ENCODE measurements at places on chromosomes 16 and 17.

DNA sequence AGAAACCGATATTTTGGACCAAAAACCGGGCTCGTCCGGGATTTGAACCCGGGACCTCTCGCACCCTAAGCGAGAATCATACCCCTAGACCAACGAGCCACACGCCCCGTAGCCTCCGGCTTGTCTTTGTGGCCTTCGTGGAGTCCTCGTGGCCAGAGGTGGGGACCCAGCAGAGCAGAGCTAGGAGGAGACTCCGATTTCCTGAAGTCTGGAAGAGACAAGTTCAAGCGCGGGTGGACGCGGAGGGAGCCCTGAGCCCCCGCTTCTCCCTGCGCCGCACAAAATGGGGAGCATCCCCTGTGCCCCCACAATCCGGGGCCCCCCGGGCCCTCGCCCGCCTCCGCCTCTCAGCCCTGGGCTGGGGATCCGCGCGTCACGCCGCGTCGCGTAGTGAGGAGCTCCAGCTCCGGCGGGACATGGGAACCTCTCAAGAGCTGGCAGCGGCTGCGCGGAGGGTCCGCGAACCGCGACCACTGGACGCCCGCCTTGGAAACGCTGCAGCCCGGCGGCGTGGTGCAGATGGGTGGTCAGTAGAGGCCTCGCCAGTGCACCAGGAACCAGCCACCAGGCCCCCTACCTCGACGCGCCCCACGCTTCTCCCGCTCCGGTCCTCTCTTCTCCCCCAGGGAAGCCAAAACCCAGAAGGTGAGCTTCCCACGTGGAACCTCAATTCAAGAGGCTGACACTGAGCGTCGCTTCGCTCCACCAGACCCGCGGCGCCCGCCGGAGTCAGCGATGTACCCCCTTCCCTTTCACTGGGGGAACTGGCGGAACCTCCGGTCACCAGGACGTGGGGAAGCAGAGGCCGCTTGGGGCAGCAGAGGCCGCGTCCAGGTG, 5.2 kb upstream of the OR1F1 start:
- DNase-seq, result peak; percentile 78
- H3K27me3 ChIP-seq, result peaks cover 24% of the 10 kb centered on the region
- H3K4me1 ChIP-seq, result peaks cover 8% of the 10 kb centered on the region
- H3K27ac ChIP-seq, result peak overlapping the region; percentile 89

GRCh38 chr17:3385869-3386816, at the start of gene OR3A2:
Gene OR3A2 (minus strand): TSS chr17:3386308.
- DNase-seq, result no peak
- no peak within 1 kb of the TSS for H3K4me3 ChIP-seq
- H3K27ac ChIP-seq, result no peak within 1 kb of the TSS
- no peaks in the 10 kb centered on the region for H3K36me3 ChIP-seq

DNA sequence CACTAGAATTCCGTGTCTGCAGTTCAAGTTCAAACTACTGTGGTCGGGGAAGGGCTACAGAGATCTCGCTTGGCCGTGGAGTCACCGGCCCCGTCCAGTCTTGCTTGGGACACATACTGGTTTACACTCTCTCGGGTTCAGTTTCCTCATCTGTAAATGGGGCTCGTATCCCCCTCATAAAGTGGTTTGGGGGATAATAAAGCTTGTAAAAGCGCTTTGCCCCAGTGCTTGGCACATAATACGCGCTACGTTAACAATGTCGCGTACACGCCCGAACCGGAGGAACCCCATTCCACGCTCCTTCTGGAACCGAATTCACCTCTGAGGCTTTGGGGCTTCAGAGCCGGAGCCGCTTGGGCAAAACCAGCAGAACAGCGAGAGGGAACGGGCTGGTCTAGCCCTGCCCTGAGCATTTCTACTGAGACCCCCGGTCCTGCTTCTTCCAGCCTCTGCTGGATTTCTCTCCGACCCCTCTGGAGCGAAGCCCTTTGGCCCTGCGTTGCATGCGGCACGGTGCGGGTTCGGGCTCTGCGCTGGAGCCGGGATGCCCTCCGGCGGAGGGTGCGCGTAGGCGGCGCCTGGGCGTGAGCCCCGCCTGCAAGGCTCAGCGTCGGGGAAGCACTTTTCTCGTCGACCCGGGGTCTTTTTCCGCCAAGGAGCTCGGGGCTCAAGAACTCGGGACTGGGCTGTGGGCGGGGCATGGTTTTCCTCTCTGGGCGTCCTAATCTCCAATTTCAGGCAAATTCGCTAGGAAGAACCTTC, 26.1 kb upstream of the HOXB13 start:
- no peaks in the 10 kb centered on the region for H3K36me3 ChIP-seq

DNA sequence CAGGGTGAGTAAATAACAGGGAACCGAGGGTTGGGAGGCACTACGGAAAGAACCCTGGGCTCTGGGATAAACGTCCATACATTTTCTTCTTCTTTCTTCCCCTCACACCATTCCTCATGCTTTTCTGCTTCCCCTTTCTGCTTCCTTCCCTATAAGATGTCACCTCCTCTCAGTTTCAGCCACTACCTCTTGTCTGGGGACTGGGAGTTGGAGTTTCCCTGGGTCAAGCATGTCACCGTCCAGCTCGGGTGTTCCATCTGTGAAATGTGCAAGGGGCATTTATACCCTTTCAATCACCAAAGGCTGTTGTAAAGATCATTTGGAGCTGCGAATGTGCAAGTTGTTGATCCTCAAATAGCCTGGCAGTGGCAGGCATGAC, 17.5 kb upstream of the CCL22 start:
- no peak overlapping the region for H3K27ac ChIP-seq
- H3K27me3 ChIP-seq, result no peaks in the 10 kb centered on the region
- no peaks in the 10 kb centered on the region for H3K36me3 ChIP-seq

DNA sequence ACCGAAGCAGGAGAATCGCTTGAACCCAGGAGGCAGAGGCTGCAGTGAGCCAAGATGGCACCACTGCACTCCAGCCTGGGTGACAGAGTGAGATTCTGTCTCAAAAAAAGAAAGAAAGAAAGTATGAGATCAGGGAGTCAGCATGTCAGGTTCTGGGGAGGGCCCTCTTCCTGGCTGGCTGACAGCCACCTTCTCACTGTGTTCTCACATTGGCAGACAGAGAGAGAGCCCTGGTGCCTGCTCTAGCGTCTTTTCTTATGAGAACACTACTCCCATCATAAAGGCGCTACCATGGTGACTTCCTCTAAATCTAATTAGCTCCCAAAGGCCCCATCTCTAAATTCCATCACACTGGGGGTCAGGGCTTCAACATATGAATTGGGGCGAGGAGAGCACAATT, 27.6 kb upstream of the RBBP6 start:
- H3K36me3 ChIP-seq, result no peaks in the 10 kb centered on the region
- no peak for DNase-seq
- H3K4me3 ChIP-seq, result no peak overlapping the region
- H3K27me3 ChIP-seq, result no peaks in the 10 kb centered on the region
- H3K4me1 ChIP-seq, result no peaks in the 10 kb centered on the region
- no peak overlapping the region for H3K27ac ChIP-seq

GRCh38 chr16:27458258-27458657, 56.3 kb downstream of the IL21R start:
- peaks cover 7% of the 10 kb centered on the region for H3K36me3 ChIP-seq
- DNase-seq, result no peak
- no peak overlapping the region for H3K4me3 ChIP-seq
- peaks cover 6% of the 10 kb centered on the region for H3K27me3 ChIP-seq

DNA sequence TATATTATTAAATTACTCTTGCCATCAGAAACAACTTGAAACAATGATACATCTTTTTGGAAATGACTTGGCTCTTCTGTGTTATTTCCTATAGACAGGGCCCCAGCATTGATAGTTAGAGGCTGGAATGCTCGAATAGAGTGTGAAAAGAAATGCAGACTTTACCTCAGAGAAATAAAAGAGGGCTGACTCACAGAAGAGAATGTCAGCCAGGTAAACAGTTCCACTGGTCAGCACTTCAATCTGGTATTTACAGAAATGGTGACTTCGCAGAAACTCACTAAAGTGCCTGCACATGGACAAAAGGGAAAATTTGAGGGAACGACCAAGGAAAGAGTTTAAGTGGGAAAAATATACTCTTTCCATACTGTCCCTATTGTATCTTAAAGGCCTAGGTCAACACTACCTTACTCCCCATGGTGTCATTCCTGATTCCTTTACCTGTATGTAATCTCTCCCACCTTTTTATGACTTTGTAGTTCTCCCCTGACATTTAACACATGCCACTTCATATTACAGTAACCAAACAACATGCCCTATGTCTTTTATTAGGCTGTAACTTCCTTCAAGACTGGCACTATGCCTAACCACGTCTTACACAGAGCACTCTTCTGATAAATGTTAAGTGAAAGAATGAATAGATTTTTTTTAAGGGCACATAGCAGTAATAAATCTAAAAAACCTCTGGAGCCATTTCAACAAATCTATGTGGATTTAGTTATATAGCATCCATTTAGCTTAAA, 36.7 kb downstream of the AKAP10 start:
- no peaks in the 10 kb centered on the region for H3K27me3 ChIP-seq
- DNase-seq, result no peak
- H3K4me1 ChIP-seq, result no peaks in the 10 kb centered on the region
- H3K27ac ChIP-seq, result no peak overlapping the region

DNA sequence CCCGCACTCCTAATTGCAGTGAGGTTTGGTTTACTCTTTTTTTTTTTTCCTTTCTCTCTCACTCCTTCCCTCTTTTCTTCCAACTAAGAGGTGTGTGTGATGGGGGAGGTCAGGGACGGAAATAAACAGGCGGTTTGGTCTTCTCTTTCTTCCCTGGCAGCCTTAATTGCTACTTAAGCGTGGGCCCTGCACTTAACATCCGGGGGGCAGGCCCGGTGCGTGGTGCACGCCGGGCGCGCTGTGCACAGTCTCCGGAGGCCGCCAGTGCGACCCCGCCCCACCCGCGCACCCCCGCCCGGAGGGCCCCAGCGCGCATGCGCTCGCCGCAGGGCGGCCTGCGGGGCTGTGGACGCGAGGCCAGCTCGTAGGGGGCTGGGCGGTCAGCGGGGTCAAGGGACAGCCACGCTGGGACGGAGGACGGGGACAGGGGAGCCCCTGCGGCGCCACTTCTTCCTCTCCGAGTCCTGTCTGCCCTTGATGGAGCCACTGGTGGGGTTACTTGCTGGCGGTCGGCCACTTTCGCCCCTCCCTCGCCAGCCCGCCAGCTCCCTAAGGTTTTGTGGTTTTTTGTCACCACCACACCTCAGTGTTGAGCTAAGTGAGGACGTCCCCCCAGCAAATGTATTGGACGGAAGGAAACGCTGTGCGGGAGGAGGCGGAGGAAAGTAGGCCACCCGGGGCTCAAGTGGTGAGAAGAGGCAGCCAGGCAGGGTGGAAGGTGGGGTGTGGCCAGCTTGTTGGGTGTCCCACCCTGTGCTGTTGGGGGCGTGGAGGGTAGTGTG, 120.9 kb downstream of the MRM1 start:
- H3K36me3 ChIP-seq, result peaks cover 4% of the 10 kb centered on the region
- H3K4me1 ChIP-seq, result peaks cover 5% of the 10 kb centered on the region
- peak; percentile 57 for DNase-seq
- H3K4me3 ChIP-seq, result peak overlapping the region; percentile 68
- no peak overlapping the region for H3K27ac ChIP-seq

DNA sequence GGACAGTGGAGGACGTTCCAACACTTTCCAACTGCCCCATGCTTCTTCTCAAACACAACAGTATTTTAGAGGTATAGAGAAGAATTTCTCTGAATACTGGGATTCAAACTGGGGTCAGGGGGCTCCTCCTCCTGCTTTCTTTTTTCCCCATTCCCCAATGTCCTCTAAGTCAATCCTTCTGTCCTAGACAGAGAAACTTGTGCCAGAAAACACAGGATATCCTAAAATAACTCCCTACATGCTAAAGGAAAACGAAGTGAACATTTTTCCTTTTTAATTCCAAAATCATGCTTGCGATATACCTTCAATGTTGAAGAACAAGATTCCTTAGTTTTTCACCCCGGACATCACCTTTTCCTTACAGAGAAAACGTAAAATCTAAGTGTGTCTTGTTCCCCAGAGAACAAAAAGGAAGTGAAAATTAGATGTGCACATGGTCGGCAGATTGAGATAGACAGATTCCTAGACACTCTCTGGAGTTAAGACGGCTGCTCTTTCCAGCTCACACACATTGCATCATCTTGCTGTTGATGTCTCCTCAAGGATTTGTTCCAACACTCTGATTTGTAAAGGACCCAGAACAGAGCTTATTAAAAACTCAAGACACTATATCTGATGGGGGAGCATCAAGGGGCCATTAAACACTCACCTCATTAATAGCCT, 228.2 kb downstream of the GRIN2A start:
- no peaks in the 10 kb centered on the region for H3K4me1 ChIP-seq
- DNase-seq, result no peak
- H3K27me3 ChIP-seq, result peaks cover 5% of the 10 kb centered on the region
- H3K4me3 ChIP-seq, result no peak overlapping the region
- no peak overlapping the region for H3K27ac ChIP-seq

DNA sequence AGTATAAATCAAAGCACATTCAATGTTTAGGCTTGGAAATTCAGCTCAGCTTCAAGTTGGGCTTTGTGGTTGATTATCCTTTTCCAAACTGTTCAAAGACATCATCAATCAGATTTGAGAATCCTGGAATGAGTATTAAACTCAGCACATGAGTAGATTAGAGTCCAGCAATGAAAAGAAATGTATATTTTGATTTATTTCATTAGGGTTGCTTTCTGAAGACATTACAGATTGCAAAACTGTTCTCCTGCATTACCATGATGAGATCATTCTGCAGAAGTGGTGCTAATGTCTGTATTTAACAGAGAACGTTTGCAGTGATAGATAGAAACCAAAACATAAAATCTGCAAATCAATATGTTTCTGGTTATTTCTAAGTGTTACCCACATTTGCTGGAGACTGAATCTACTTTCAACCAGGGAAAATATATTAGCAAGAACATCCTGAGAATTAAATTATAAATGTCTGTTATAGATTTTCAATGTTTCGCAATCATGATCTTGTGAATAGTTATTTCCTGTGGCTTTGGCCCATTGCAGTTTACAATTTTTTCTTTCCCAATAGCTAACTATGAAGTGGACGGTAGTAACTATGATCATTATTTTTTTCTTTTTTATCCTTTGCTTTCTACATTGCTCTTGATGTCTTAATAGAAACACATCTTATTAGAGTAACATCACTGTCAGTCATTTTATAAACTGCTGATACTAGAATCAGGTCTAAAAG, 1125.7 kb upstream of the GOT2 start:
- H3K27me3 ChIP-seq, result no peaks in the 10 kb centered on the region
- no peak overlapping the region for H3K4me3 ChIP-seq

- no peak within 1 kb of the TSS for H3K27ac ChIP-seq
- H3K36me3 ChIP-seq, result no peaks in the 10 kb centered on the region
- H3K4me3 ChIP-seq, result no peak within 1 kb of the TSS
Observed at GRCh38 chr16:71358464-71358998, at the start of gene CALB2. Gene CALB2 (plus strand): TSS chr16:71358723. CDS start chr16:71358793, 70 bp downstream.

DNA sequence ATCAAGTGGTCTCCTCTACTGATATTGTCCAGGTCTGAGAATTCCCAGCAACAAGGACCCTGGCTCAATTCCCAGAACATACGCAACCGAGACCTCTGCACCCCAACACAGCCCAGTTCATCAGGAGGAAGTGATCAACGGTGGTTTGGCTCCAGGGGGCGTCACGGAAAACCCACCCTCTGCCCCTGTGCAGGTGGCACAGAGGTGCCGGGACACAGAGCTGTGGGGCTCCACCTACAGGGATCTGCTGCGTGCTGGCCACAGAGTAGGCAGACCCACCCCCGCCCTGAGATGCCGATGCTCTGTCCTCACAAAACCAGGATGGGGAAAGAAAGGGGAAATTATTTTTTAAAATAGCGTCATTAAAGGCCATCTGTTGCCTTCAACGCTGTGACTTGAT, 69.6 kb downstream of the LMF1 start:
- peaks cover 11% of the 10 kb centered on the region for H3K27me3 ChIP-seq
- DNase-seq, result no peak
- peaks cover 13% of the 10 kb centered on the region for H3K36me3 ChIP-seq
- H3K4me1 ChIP-seq, result peaks cover 3% of the 10 kb centered on the region
